Psoas muscle (tissue), 8 donors: ENCODE measurements at places on chromosomes 1 and 21.

DNA sequence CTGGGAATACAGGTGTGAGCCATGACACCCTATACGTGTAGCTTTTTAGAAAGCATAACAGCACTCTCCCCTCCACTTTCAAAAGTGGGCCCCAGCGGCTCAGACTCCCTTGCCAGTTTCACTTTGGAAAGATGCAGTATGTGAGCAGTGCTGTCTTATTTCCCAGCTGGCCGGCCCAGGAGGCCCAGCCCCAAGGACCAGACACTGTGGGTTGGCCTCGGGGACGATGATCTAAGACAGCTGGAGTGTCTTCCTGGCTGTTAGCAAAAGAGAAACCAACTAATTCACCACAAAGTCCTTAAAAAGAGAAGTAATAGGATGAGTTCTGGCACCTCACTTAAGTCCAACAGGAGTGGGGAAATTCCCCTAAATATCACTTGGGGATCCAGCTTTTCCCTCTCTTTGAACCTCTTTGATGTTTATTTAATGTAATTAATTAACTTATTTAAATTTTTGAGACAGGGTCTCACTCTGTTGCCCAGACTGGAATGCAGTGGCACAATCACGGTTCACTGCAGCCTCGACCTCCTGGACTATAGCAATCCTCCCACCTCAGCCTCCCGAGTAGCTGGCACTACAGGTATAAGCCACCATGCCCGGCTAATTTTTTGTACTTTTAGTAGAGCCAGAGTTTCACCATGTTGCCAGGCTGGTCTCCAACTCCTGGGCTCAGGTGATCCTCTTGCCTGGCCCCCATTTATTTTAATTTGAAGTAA is 17.6 kb upstream of the CLIC4 start:
- DNase-seq: peak; percentile 63

- no peak for DNase-seq
Observed at GRCh38 chr1:117342397-117342796, 24.9 kb upstream of the MAN1A2 start.

DNA sequence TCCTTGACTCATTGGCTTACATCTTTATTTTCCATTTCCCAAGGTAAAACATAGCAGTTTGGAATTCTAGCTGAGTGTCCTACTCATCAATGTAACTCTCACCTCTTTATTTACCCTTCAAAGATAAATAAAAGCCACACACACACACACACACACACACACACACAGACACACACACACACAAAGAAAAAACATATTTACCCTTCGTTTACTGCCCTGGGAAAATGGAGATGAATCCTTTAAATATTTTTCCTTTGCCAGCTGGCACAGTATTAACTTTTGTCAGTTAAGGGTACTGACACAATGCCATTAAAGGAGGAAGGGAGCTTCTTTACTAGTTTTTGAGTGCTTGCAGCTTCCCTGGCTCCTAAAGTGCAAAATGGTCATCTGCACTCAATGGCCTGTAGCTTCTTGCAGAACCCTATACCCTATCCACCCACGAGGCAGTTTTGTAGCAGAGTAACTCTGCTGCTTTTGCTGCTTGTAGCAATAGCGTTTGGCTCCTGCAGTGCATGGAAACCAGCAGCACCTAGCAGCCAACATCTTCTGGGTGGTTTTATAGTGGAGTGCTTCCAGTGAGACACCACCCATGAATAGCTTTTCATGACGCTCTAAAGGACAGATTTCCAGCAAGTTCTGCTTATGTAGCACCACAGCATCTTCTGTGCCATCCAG is 103.7 kb downstream of the HS2ST1 start:
- no peak for DNase-seq

GRCh38 chr21:38804789-38805327 is 871 bp upstream of the ETS2 start:
- DNase-seq: peak; percentile 81

DNA sequence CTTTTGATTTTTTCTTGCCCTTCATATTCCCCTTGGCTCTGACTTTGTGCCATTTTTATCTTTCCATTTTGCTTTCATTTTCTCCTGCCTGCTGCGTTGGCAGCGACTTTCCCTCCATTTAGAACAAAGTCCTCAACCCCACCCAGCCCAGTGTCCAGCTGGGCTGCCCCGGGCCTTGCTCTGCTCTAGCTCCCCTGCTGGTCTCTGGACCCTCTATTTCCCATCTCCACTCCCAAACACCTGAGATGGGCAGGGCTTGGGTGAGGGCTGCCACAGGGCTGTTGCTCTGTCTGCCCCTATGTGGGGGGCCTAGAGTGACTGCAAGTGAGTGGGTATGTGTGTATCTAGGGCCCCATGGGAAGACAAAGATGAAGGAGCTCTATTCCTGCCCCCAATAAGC is 7.3 kb upstream of the ADAM15 start:
- no peak for DNase-seq

DNA sequence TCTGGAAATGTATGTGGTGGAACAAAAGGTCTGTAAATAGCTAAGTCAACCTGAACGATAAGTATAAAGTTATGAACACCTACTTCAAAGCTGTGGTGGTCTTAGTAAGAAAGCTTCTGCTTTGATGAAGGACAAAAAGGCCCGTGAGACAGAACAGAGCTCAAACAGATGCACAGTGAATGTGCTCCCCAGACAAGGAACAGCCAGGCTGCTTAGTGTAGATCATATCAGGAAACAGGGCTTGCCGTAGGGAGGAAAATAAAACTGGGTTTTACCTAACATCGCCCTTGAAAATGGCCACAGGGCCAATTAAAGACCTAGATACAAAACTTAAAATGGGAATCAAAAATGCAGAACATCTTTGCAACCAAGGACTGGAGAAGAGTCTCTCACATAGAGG is 40.2 kb downstream of the PRSS38 start:
- no peak for DNase-seq

- DNase-seq: no peak
Observed at GRCh38 chr1:162498496-162498810, 835 bp downstream of the UHMK1 start.

- DNase-seq: no peak
Observed at GRCh38 chr1:72636631-72637030, 354.3 kb upstream of the NEGR1 start.

DNA sequence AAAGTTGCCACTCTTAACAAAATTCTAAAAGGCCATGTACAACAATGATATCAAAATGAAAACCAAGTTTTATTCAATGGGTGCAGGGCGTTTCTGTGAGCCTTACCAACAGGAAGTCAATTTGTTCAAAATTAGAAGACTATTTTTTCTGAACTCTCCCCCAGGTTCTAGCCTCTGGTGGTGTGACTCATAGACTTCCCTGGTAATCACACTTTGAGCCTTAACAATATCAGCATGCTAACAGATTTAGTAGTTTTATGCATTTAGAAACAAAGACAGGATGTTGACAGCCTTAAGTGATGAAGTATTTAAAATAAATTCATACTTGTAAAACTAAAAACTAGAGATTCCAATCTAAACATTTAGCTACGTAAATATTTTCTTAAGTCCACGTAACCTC is 88.4 kb downstream of the LRRC8C start:
- no peak for DNase-seq

DNA sequence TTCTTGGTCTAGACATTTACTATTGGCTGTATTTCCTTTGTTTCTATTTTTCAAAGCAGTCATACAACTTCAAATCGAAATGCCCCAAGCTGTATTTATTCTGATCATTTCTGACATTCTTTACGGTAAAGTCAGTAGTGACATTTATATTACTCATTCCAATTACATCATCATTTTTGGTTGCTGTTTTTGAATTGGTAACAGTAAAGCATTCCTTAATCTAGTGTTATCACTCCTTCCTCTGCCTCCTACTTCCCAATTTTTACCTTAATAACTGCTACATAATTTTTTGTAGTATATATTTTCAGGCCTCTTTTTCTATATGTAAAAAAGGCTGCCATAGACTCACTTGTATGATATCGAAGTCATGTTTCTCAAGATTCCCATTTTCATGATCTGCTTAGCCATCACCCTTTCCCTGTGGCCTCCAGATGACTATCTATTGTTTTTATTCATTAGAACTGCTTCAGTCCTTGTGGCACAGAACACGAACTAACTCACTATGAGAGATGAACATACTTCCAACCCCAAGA is 167.2 kb downstream of the RUNX1 start:
- DNase-seq: no peak

DNA sequence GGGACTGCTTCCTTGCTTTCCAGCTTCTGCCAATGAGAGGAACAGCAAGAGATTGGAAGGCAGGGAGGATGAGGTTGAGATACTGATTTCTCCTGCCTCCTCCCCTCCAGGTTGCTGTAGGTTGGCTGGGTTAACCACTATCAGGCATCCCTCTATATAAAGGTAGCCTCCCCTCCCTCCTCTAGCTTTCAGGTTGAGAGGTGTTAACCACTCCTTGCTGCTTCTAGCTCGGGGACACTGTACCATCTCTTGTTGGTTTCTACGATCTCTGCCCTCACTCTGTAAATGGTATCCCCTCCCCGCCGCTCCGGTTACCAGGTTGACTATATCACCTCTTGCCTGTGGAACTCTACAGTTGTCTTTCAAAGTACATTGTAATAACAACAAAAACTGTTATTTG is 16.7 kb downstream of the LPAR3 start:
- DNase-seq: no peak

GRCh38 chr21:35428937-35429336 is 379.8 kb upstream of the RUNX1 start:
- no peak for DNase-seq

GRCh38 chr1:85815906-85816305 is 107.7 kb upstream of the ZNHIT6 start:
- peak; percentile 37 for DNase-seq

GRCh38 chr1:13960375-13960987 is 260.5 kb downstream of the PRDM2 start:
- DNase-seq: peak; percentile 79

GRCh38 chr21:37380349-37381323 is 14.1 kb downstream of the DYRK1A start:
- no peak for DNase-seq

GRCh38 chr1:50521703-50522102 is 98.5 kb upstream of the DMRTA2 start:
- DNase-seq: no peak

DNA sequence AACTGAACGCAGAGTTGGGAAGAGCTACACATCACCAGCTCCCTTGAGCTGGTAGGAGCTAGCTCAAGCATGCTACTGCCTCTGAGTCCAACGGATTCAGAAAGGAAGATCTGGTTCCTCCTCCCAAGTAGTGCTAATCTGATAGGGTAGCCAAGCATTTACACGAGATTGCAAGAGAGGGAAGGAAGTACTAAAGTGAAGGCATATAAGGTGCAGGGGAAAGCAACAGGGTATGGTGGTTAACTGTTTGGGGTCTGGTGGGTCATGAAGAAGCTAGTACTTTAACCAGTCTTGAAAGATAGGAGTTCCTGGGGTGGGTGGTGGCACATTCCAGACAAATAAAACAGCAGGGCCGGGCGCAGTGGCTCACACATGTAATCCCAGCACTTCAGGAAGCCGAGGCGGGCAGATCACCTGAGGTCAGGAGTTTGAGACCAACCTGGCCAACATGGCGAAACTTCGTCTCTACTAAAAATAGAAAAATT is 20.2 kb upstream of the ZNF436 start:
- no peak for DNase-seq

GRCh38 chr1:226908913-226909312 is 31.2 kb upstream of the COQ8A start:
- DNase-seq: no peak

- no peak for DNase-seq
Observed at GRCh38 chr1:91490501-91490900, 10.2 kb upstream of the CDC7 start.

DNA sequence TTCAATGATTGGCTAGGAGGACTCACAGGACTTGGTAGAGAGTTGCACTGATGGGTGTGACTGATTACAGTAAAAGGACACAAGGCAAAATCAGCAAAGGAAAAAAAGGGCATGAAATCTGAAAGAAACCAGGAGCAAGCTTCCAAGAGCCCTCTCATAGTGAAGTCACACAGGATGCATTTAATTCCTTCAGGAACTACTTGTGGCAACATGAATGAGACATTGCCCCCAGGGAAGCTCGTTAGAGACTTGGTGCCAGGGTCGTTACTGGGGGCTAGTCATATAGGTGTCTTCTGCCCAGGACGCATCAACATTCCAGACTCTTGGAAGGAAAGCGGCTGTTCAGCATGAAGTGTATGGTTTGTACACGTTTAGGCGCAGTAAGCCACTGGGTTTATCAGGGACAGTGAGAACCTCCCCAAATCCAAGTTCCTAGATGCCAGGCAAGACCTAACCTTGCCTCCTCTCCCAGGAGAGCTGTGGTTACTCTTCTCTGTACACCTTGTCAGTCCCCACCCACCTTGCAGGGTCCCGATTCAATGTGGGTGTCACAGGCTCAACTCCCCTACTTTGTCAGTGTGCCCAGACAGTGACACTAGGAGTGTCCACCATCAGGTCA is 26.0 kb upstream of the C2CD2 start:
- no peak for DNase-seq

GRCh38 chr1:15843826-15844572 is 3.5 kb upstream of the SPEN start:
- DNase-seq: no peak

DNA sequence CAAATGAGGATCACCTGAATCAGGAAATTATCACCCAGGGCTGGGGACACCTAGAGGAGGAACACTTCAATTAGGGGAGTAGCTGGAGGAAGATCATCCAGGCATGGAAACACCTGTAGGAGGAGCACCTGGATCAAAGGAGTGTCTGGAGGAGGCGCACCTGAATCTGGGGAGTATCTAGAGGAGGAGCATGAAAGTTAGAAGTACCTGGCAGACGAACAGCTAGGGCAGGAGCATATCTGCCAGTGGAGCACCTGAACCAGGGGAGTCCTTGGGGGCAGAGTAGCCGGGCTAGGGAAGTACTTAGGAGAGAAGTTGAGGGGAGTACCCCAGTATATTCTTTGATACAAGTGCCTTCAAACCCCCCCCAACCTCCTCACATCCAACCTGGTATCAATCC is 1.3 kb downstream of the C1orf210 start:
- DNase-seq: no peak

- no peak for DNase-seq
Observed at GRCh38 chr1:232695621-232696385, 65.9 kb upstream of the SIPA1L2 start.
